Stimulated activated CD4-positive, alpha-beta T cell treated with anti-CD3 and anti-CD28 coated beads, Interleukin-15, amount 100 ng/mL, for 48 hours (primary cell): ENCODE measurements at places on chromosomes 4 and X.

GRCh38 chr4:151788021-151788420 is 27.2 kb upstream of the GATB start:
- no peak for DNase-seq

GRCh38 chr4:67929426-67929825 is 33.9 kb downstream of the TMPRSS11A start:
- no peak for DNase-seq

DNA sequence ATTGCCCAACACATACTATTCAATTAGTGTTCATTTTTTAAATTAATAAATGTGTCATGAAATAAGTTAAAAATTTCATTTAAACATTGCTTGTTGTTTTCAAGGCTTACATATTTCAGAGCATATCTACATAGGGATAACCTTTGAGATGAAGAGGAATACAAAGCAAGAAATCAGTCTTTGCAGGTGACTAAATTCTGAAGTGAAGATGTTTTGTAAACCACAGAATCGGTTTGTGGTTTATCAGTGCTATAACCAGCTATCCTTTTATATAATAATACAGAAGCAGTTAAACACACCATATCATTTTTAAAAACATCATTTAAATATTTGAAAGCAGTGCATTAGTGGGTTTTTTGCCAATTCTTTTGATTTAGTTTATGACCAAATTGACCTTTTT is 26.9 kb downstream of the FAM241A start:
- DNase-seq = no peak

- no peak for DNase-seq
These were observed 186.2 kb upstream of the BCOR start for GRCh38 chrX:40283981-40284380.
